ENCODE measurements at places on chromosomes 1 and 21. TPM values are rescaled to one million over a fixed set of nuclear protein-coding genes. Genes with fewer than 3 reads are reported as not detected.

GRCh38 chr21:45248893-45249381 is 38.8 kb downstream of the POFUT2 start:
- DNase-seq = peak; percentile 36

GRCh38 chr1:234517110-234517802 is 38.3 kb upstream of the TARBP1 start:
- no peak for DNase-seq

GRCh38 chr1:58459911-58460310 is 86.6 kb downstream of the OMA1 start:
- peak; percentile 16 for DNase-seq

The GPATCH3 gene
- 10.8 TPM for total RNA-seq

- DNase-seq = no peak
Measured at GRCh38 chr1:211742272-211742671, 66.9 kb upstream of the NEK2 start.

DNA sequence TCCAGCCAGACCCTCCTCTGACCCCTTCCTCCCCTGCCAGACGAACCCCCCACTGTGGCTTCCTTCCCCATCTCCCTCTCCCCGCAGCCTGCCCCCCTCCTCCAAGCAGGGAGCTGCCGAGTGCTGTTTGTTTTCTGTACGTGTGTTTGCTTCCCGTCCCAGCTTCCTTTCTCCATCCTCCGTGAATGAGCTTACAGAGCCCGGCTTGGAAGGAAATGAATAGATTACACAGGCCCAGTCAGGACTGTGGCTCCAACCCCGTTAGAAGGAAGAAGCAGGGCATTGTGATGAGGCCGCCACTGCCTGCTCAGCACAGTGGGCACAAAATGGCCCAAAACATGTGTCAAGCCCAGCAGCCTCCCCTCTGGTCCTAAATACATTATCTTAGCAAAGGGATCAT is 123.2 kb downstream of the IGSF21 start:
- DNase-seq = no peak

GRCh38 chr1:155609515-155610256 is at the start of gene MSTO1:
MSTO1 (plus strand) TSS chr1:155610218; CDS start chr1:155610249, 31 bp downstream.
- peak; percentile 96 for DNase-seq

DNA sequence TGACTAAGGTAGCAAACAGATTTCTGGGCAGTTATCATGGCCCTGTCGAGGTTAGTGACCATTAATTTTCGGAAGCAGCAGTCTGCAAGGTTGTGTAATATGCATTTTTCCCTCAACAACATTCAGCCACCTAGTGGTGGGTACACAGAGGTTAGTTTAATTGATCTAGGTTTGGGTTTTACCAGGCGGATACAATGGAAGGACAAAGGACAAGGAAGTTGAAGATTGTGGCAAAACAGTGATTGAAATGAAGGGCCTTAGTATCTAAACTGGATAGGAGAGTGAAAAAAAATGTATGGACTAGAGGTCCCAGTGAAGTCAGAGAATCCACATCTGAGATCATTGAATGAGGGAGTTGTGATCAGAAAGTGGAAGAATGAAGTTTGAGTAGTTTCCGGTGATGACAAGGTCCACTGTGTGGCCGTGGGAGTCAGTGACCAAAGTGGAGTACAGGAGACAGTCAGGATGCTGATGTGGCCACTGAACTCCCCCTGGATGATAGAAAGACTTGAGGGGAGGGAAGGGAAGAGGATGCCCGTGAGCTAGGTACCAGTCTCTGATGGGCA is 2.8 kb downstream of the ARMH1 start:
- DNase-seq = peak; percentile 51

The CENPS gene
- total RNA-seq = 10.2 TPM

DNA sequence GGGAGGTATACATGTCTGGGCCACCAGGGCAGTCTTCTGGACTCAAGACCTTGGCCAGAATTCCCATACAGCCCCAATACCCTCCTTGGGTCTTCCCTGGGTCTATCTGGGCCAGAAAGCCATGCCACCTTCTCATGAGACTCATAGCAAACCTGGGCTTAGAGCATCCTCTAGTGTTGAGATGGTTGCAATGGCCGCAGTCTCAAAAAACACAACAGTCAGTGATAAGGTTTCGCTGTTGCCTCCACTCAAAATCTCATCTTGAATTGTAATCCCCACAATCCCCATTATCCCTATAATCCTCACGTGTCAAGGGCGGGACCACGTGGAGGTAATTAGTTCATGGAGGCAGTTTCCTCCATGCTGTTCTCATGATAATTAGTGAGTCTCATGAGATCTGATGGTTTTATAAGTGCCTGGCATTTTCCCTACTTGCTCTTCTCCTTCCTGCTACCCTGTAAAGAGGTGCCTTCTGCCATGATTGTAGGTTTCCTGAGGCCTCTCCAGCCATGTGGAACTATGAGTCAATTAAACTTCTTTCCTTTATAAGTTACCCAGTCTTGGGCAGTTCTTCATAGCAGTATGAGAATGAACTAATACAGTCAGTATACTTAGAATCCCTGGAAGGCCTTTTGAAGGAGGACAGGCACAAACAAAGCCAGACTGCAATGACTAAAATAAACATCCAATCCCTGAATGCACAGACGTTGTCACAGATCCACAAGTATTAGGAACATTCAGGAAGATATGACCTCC is 77.0 kb downstream of the CTH start:
- DNase-seq = peak; percentile 40

The FASLG gene
- total RNA-seq = not detected

The FCRL4 gene
- total RNA-seq = not detected

GRCh38 chr1:88662723-88663122 is 21.4 kb upstream of the PKN2 start:
- DNase-seq = no peak

The CELSR2 gene
- total RNA-seq = 3.5 TPM

The ARHGAP30 gene
- not detected for total RNA-seq

The SPEN gene
- total RNA-seq = 11.0 TPM

DNA sequence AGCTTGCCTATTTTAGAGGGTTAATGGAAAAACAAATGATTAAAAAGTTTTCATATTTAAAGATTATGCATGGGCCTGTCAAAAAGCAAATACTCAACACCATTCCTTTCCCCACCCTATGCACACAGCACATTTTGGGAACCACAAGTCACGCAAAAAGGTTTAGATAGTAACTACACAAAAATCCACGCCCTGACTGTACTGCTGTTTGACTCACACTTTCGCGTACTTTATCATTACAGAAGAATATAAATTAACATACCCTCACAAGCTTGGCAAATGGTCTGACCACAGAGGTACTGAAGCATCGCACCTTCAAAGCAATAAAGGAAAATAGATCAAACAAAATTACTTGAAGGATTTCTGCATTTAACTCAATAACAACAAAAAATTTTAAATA is 1.4 kb downstream of the ATP5PO start:
- no peak for DNase-seq

GRCh38 chr1:232274236-232274855 is 355.6 kb downstream of the SIPA1L2 start:
- peak; percentile 62 for DNase-seq

The RPS8 gene
- 1,913 TPM for total RNA-seq

The PLPP3 gene
- total RNA-seq = 343 TPM
